CD4-positive, alpha-beta T cell treated with Interferon alpha-2 for 1 hour (primary cell): ENCODE measurements at places on chromosomes 7 and 10.

GRCh38 chr10:129967579-129968019 lies 3.5 kb upstream of the EBF3 start:
- DNase-seq: no peak

DNA sequence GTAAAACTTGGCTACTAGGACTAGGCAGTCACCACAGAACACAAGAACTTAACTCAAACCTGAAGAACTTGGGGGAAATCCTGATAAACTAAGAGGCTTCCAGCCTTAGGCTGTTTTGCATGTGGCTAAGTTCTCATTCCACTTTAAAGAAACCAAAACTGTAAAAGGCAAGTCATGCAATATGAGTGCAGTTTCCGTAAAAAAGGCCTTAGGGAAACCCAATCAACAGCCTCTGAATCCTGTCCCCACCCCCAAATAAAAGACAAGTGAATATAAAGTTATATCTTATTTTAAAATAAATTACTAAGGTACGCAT lies 95.1 kb downstream of the USP6NL start:
- no peak for DNase-seq

DNA sequence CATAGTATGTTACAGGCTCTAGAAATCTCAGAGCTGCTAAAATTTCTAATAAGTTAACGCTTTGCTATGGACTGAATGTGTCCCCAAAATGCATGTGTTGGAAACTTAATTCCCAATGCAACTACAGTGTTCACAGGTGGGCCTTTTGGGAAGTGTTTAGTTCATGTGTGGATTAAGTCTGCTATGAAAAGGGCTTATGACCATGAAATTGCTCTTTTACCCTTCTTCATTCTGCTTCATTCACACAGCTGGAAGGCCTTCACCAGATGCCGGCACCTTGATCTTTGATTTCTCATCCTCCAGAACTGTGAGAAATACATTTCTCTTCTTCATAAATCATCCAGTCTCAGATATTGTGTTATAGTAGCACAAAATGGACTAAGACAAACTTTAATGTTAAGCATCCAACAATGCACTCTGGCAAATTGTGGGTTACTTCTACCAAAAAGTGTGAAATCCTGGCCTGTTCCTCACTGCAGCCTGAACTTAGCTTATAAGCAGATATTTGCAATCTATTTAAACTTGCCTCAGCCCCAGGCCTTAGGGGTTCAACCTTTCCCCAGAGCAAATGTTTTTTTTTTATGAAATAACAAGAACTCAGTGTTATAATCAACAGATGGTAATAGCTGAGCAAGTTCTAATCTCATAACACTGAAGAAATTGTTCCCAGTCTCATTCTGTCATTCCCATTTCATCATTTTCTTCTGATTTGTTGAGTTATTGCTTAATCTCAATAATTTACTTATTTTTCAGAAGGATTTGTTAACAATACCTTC lies 523.6 kb downstream of the KIF20B start:
- DNase-seq: no peak

DNA sequence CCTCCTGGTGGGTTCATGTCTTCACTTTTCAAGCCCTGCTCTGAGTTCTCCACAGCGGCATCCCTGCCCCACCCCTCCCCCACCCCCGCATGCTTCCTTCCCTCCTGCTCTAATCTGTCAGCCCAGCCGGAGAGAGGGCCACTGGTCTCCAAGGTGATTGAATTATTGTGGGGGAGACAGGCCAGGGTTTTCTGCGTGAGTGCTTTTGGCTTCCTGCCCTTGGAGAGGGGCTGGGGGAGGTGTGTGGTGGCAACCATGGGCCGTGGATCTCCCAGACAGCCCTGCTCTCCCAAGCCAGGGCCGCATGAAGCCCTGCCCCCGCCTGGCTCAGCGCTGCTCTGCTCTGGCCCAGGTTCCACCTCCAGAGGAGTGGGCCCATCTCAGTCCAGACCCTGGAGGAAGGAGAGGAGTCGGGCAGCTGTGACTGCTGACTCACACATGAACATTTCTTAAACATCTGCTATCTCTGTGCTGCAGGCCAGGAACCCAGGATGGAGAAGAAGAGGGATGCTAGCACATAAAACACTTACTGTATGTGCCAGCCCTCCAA lies 109.9 kb downstream of the ZMIZ1 start:
- no peak for DNase-seq

DNA sequence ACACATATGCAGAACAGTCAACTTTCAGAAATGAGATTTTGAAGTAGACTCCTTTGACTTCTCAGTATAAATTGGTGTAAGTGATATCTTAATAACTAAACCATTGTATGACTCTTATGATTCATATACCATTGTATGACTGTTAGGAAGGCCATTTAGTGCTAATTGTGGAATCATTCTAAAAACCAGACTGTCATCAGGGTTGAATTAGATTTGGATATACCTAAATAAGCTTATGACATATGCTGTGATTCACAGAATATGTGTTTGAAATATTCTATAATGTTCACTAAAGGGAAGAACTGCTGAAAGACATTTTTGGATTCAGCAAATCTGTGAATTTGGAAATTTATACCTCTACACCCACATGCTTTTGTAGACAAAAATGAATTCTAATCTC lies 438.1 kb downstream of the MDFIC start:
- DNase-seq: no peak

DNA sequence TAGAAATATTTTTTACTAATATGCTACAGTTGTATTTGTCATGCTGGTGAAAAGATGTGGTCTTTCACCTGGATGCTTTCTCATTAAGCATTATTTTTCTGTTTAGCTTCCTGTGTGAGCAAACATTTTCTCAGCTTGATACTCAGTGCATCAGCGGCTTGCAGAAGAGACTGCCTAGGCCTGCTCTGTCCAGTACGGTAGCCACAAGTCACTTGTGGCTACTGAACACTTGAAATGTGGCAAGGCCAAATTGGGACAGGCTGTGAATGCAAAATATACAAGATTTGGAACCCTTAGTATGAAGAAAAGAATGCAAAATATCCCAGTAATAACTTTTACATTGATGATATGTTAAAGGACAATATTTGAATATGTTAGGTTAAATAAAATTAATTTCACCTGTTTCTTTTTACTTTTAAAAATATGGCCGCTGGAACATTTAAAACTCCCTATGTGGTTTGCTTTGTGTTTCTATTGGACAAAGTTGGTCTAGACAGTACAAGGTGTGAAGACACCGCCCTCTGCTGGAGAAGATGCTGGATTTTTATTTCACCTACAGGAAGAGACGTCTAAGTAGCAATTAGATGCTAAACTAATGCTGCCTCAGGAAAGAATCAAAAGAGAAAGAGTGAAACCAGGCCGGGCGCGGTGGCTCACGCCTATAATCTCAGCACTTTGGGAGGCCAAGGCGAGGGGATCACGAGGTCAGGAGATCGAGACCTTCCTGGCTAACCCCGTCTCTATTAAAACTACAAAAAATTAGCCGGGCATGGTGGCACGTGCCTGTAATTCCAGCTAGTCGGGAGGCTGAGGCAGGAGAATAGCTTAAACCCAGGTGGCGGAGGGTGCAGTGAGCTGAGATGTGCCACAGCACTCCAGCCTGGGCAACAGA lies 5.3 kb downstream of the SRGN start:
- peak; percentile 93 for DNase-seq
